ENCODE measurements at places on chromosomes 2 and 18.
A peak's percentile ranks its signal among the peaks of the same experiment; 100 is the strongest.

- DNase-seq = no peak
These were observed 3.5 kb downstream of the DQX1 start for GRCh38 chr2:74522516-74522915.

DNA sequence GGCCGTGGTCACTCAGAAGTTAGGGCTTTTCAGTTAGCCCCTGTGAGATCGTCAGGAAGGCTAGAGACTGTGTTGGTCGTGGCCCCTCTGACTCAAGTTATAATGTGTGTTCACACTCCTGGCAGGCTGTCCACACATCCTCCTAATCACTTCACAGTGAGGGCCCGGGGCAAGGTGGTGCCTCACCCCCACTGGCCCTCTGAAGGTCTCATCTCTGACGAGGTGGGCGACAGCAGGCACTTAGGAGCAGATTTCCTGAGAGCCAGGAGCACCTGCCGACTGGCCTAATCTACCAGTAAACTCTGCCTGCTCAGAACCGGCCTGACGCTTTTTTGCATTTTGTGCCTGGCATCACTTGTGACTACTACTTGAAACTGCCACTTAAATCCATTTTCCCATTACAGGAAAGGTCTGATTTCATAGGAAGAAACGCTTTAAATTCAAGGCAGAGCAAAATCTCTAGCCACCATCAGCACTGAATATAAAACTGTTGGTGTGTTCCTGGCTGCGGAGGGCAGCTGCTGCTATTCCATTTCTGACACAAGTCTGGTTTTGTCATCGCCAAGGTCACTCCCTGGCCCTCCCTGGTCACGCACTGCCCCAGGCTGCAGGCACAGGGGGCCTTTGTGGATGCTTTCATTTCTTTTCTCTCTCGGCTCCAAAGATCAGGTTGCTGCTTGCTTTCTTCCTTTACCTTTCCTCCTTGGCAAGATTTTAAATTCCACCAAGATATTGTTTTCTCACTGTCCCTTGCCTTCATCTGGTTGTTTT is 48.0 kb downstream of the RAB12 start:
- no peak for DNase-seq

- DNase-seq = no peak
These were observed 264.3 kb upstream of the SLC39A10 start for GRCh38 chr2:195392446-195393336.

GRCh38 chr2:26640331-26640745 is 828 bp downstream of the CIB4 start:
- no peak for DNase-seq

DNA sequence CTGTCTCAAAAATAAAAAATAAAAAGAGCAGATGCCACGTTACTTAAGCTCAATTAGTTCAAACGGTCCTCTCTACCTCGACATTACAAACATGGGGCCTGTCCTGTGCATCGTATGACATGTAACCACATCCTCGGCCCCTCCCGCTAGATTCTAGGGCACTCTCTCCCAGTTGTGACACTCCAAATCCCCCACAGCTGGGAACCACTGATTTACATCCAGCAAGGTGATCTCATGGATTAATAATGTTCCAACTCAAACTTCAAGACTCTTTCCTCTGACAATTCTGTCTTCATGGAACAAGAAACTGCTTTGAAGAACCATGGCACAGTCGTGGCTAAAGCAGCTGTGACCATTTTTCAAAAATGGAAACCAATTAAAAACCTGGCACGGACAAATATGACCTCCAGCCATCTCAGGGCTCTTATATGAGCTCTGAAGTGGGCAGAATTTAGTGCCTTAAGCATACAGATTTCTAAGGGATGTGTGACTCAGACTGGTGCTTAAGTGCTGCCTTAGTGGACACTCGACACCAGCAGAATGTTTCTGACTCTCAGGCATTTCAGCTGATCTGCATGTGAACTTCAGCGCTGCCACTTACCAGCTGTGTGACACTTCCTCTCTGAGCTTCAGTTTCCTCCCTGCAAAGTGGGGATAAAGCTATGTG is 31.7 kb upstream of the ASAP2 start:
- no peak for DNase-seq

DNA sequence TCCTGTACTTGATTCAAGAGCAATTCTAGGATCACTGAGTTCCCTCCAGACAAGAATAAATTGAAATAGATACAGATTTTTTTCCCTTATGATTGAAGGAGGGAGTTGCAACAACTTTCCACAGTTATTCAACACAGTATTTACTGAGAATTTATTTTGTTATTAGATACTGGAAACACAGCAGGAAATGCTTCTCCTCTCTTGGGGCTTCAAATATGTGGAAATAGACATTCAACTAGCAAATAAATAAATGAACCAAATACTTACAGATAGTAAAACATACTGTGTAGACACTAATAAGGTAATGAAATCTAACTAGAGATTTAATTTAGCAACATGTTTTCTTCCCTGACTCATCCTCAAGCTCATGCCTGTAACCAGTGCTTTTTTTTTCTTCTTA is 169.2 kb downstream of the LNPK start:
- DNase-seq = no peak

DNA sequence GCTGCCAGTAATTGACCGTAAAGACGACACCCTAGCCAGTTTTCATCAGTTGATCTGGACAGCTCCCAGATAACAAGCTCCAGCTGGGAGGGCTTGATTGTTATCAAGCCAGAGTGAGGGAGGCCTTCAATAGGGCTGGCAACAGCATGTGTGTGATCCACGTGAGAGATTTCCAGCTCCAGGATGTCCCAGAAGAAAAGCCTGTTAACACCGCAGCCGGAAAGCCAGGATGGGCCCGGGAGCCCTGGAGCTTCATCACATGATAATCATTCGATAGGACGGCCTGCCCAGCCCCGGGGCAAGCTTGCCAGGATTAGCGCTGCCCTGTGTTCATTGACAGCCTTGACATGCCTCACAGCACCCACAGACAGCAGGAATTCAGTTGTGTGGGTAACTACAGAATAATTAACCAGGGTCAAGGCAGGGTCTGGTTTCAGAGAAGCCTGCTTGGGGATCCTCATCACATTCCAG is 182.5 kb downstream of the C1D start:
- peak; percentile 64 for DNase-seq

DNA sequence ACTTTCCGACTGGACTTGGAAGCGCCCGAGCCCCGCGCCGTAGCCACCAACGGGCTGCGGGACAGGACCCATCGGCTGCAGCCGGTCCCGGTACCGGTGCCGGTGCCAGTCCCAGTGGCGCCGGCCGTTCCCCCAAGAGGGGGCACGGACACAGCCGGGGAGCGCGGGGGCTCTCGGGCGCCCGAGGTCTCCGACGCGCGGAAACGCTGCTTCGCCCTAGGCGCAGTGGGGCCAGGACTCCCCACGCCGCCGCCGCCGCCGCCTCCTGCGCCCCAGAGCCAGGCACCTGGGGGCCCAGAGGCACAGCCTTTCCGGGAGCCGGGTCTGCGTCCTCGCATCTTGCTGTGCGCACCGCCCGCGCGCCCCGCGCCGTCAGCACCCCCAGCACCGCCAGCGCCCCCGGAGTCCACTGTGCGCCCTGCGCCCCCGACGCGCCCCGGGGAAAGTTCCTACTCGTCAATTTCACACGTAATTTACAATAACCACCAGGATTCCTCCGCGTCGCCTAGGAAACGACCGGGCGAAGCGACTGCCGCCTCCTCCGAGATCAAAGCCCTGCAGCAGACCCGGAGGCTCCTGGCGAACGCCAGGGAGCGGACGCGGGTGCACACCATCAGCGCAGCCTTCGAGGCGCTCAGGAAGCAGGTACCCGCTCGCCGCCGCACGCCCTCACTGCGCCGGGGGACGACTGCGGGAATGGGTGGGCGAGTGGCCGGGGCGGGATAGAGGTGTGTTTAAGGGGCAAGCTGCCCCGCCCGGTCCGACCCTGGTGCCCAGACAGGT is 713 bp downstream of the ATOH8 start:
- DNase-seq = no peak

GRCh38 chr2:61354543-61355197 is 116.2 kb downstream of the USP34 start:
- DNase-seq = no peak

DNA sequence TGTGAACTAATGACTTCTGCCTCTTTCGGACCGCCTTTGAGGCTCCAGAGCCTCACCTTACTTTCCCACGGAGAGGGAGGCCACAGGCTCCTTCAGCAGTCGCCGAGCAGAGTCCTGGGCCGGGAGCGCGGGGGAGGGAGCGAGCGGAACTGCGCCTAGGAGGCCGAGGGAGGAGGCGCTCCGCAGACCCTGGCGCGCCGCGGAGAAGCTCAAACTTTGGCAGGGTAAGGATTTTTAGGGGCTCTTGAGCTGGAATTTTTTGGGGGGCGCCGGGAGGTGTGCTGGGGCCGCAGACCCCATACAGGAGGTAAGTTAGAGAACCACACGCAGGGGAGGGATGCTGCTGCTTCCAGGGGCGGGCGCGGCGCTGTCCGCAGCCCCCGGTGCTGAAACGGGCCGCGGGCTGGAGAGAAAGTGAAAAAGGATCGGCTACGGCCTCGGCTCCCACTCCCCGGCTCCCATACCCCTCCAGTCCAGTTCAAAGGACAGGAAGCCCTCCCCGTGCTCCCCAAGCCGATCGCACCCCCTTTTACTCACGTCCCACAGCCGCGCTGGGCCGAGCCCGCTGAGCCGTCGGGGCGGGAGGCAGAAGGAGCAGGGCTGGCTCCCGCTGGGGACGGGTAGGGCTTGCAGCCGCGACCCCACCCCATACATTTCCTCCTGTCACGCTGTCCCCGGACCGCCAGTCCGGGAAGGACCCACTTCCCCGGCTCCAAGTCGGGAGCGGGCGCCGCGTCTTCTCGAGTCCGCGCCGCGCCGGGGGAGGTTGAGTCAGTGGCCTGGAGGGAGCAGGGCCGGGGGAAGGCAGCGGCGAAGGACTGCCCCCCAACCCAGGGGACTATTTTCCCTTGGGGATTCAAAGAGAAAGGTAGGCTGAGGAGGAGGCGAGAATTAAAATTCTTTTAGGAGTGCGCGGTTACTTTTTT is at the start of gene CNGA3:
Gene CNGA3 (plus strand): TSS at position 146 of the 926 bp plus-strand sequence. CDS start 23,520 bp downstream, outside the sequence.
- DNase-seq = no peak

GRCh38 chr2:43057742-43058725 is 168.4 kb downstream of the ZFP36L2 start:
- DNase-seq = peak; percentile 38

DNA sequence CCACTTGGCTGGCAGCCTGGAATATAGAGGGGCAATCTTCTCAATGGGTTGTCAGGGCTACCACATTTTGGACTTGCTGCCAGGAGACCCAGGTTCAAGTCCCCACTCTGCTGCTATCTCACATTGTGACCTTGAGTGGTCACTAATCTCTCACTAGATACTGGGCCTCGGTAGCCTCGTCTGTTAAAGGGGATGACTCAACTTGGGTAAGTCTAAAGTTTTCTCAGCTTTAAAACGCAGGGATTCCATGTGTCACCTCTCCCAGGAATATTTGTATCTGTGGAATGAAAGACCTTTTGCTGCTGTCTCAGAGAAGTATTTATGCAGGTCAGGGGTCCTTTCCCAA is 86.3 kb downstream of the SEMA4F start:
- DNase-seq = no peak

GRCh38 chr2:228118940-228119339 is 62.5 kb downstream of the SPHKAP start:
- DNase-seq = no peak

DNA sequence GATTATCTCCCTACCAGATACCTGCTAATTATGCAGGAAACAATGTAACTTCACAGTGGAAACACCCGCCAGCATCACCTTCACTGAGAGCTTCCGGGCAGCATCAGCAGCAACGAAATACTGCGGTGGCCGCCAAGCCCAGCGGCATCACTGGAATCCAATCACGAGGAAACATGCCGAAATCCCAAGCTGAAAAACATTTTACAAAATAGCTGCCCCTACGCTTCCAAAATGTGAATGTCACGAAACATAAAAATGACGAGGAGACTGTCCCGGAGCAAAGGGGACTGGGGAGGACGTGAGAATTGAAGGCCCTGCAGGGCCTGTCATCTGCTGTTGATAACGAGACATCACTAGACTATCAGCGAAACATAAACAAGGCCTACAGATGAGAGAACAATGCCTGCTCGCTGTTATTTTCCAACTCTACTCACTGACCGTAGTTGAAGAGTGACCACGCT is 82.6 kb downstream of the HDAC4 start:
- DNase-seq = no peak

- no peak for DNase-seq
These were observed 5.3 kb downstream of the RNU2-63P start for GRCh38 chr2:88011011-88011410.

- no peak for DNase-seq
These were observed 5.9 kb upstream of the RPL37A start for GRCh38 chr2:216492597-216493333.

GRCh38 chr2:235129850-235130249 is 178.0 kb downstream of the SH3BP4 start:
- DNase-seq = no peak

- DNase-seq = no peak
These were observed 135.2 kb upstream of the HAAO start for GRCh38 chr2:42927334-42928160.

GRCh38 chr18:75678627-75679026 is 251.1 kb upstream of the SMIM21 start:
- DNase-seq = no peak

GRCh38 chr2:85549826-85550225 is 10.9 kb downstream of the MAT2A start:
- DNase-seq = no peak

GRCh38 chr18:78228974-78229373 is 750.6 kb upstream of the SALL3 start:
- no peak for DNase-seq

DNA sequence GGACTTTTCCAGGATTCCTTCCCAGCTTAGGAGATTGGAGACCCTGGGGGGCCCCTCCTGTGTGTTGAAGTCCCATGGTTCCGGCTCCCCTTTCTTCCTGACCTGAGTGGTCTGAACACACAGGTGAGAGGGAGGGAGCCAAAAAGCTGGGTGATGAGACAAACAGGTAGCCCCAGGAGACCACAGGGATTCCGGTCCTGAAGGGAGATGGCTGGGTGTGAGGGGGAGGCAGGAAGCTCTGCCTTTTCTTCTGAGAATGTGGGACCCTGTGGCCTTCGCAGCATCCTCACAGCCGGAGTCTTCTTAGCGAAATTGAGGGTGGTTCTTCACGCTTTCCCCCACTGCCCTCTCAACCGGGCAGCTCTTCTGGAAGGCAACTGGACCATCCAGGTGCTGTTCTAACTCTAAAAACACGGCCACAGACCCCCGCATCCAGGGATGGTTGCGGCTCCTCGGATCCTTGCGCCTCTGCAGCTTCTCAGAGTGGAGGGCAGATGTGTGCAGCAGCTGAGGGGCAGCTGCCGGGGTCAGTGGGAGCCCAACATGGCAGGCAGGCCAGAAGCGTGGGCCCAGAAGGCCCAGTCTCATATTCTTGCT is 4.4 kb downstream of the SLC66A3 start:
- DNase-seq = no peak

GRCh38 chr2:156005531-156005930 is 327.0 kb downstream of the NR4A2 start:
- no peak for DNase-seq

- no peak for DNase-seq
These were observed 124.7 kb upstream of the GATA6 start for GRCh38 chr18:22044474-22045220.
